Stimulated activated CD8-positive, alpha-beta memory T cell treated with anti-CD3 and anti-CD28 coated beads, Interleukin-4, amount 100 ng/mL, for 24 hours (primary cell): ENCODE measurements at places on chromosomes 5 and 9.
A peak's percentile ranks its signal among the peaks of the same experiment; 100 is the strongest.

DNA sequence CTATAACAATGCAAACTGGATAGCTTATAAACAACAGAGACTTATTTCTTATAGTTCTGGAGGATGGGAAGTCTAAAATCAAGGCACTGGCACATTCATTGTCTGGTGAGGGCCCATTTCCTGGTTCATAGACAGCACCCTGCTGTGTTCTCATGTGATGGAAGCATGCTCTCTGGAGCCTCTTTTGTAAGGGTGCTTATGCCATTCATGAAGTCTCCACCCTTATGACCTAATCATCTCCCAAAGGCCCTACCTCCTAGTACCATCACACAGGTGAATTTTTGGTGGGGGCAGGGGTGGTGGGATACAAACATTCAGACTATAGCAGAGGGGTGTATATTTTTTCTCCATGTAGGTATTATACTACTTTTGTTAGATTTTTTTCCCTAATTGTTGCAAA is 92.4 kb downstream of the UNC13B start:
- no peak for DNase-seq

GRCh38 chr9:106310782-106311181 is 552.2 kb upstream of the ZNF462 start:
- DNase-seq, result no peak

- no peak for DNase-seq
Measured at GRCh38 chr9:31355965-31356364, 1028.5 kb upstream of the ACO1 start.

- DNase-seq, result no peak
Measured at GRCh38 chr5:158375531-158375930, 516.6 kb upstream of the CLINT1 start.

- DNase-seq, result no peak
Measured at GRCh38 chr5:111557686-111558085, 45.4 kb upstream of the STARD4 start.

DNA sequence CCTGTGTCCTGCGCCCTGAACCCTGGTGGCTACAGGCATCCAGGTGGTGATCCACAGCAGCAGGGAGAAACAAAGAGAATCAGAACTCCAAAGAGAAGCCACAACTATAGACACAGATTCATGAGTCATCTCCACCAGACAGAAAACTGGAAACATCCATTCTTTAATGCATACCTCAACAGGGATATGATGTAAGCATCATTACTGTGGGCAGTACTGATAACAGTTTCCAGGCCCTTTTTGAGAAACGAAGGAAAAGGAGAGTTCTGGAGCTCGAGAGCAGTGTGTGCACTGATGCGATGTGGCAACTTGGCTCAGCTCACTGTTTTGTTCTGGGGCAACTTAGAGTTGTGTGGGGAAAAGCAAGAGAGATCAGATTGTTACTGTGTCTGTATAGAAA is 215.6 kb upstream of the ADAMTS16 start:
- DNase-seq, result no peak

- DNase-seq, result peak; percentile 30
Measured at GRCh38 chr9:136312436-136312835, 8.5 kb upstream of the CCDC187 start.

GRCh38 chr5:74432216-74432615 is 208.3 kb downstream of the ENC1 start:
- DNase-seq, result no peak

- no peak for DNase-seq
Measured at GRCh38 chr5:75282581-75282980, 45.9 kb upstream of the ANKRD31 start.
